Vagina (tissue), 2 donors: ENCODE measurements at places on chromosomes 16 and 17.

DNA sequence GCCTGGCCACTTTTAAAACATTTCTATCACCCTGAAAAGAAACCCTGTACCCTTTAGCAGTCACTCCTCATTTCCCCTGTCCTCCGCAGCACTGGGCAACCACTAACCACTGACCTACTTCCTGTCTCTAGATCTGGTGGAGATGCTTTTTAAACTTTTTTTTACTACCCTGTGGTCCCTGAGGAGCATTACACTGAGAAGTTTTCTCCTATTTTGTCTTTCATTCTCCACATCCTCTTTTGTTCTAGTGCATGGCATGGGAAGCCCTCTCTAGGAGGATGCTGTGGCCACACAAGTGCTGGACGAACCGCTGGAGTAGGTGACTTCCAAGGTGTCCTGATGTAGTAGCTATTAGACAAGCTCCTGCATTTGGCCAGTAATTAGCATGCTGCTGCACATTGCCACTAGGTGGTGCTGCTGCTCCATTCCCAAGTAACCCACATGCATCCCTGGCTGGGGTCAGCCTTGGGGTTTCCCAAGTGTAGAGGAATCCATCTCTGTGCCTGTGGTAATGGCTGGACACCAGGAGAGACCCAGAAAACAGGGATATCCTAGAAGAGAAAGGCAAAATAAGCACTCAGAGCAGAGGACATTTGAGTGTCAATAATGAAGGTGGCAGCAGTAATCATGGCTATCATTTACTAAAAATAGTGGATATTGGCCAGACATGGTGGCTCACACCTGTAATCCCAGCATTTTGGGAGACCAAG lies 143.8 kb upstream of the CRHR1 start:
- DNase-seq, result no peak

- no peak for DNase-seq
Measured at GRCh38 chr16:82788919-82789318, 162.2 kb downstream of the CDH13 start.

DNA sequence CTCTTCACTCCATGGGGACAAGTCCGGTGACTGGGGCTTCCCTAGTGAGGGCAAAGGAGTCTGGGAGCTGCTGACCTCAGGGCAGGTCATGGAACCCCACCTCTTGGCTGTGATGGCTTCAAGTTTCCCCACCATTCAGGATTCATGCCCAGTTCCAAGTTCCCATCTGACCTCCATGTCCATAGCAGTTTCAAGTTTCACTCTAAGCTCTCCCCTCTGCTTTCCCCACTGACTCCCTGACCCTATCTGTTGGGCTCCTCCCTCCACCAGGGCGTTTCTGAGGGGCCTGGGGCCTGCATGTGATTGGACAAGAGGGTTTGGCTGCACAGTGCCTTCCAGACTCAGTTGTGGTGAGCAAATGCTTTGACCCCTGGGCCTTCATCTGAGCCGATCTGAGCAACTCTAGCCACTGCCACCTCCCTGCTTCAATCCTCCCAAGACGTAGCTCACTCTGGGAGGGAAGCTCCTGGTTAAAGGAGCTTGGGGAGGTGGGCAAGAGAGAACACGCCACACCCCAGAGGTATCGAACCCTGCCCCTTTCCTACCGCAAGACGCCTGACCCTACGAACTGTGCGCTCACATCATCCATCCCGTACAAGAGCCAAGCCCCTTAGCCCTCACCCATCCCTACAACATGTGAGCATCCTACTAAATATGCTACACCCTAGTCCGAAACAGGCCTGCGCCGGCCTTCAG lies 8.3 kb downstream of the ZNF629 start:
- DNase-seq, result no peak

DNA sequence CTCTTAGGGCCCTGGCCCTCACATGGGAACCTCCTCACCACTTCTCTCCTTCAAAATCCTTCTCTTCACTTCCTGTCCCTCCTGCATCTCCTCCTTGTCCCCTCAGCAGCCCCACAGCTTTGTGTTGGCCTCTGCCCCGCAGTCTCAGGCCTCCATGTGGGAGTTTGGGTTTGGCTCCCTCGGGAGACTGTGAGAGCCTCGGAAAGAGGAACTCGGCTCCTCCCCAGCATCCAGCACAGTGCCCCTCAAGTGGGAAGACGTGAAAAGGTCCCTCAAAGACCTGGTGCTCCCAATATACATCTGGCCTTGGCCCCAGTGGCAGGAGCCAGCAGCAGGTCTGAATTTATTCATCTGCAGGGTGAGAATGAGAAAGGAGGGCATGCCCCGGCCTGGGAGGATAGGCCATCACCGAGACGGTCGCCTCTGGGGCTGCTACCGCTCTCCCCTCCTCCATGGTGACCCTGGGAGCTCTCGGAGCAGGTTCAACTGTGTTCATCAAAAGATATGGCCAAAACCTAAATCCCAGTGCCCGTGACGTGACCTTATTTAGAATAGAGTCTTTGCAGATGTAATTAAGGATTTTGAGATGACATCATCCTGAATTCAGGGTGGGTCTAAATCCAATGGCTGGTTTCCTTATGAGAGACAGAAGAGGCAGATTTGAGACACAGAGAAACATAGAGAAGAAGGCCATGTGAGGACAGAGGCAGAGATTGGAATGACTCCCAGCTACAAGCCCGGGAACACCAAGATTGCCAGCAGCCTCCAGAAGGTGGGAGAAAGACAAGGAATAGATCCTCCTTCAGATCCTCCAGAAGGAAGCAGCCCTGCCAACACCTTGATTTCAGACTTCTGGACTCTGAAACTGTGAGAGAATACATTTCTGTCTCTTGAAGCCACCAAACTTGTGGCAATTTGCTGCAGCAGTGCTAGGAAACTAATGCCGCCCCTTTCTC lies 135.1 kb downstream of the MRM1 start:
- DNase-seq, result no peak

DNA sequence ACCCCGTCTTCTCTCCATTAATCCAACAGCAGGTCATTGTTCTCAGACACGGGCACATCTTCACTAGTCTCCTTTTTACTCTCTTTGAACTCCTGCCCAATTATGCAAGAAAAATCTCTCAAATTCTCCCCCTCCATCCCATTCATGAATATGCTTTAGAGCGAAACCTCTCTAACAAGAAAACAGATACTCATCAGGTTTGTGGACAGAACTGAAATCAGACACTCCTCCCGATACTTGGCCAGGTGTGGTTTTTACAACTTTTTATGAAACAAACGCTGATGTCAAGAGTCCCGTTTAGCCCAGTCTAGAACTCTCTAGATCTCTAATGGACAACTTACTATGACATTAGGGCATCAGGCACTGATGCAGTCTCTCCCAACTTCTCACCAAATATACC lies 40.9 kb downstream of the PIK3R5 start:
- no peak for DNase-seq

DNA sequence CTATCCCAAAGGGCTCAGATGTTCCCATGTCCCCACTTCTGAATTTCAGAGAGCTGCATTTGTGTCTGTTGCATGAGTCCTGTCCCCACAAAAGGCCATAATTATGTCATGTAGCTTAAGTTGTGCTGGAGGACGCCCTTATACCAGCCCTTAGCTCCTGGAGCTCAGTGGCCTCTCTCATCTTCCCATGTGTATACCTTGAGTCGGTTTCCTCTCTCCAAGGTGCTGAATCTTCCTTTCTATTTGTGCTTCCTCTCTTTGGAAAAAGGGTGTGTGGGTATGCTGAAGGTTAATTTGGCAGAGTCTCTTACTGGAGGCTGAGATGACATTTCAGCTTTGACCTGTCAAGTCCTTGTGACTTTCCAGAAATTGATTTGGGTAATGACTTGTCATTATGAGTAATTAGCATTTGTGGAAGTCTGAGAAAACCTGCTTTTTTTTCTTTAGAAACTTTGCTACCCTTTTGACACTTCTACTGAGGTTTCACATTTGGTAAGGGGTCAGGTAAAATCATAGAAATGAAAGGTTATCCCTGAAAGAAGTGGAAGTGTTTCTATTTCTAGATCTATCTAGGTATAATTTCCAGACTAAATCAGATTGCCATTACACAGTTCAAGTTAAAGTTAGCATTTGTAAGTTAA lies 185.4 kb downstream of the ABCC12 start:
- DNase-seq, result peak; percentile 27

DNA sequence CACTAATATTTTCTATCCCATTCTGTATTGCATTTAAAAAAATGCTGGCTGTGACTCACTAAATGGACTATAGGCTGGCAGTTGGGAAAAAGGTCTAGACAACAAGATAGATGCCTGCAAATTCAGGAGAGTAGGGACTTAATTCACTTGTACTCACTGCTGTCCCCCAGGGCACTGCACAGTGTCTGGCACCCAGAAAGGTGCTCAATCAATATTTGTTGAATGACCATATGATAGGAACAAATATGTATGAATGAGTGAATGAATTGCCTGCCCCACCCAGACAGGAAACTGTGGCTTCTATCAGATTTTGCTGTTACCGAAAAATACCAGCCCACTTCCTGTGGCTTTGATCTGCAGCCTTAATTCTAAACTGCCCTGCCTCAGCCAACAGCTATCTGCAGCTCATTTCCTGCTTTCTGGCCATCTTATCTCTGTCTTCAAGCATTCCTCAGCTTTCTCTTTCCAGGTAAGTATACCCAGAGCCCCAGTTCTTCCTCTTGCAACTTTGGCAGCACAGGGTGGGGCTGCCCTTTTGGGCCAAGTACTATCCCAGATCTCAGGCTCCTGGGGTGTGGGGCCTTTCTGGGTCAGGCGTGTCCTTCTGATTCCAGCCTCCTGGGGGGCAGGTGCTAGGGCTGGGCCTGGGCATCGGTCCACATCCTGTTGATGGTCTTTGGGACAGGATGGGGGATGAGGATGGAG lies 15.3 kb upstream of the TNS4 start:
- DNase-seq, result no peak

- DNase-seq, result no peak
Measured at GRCh38 chr17:81395600-81396277, 482 bp downstream of the BAHCC1 start.

- DNase-seq, result no peak
Measured at GRCh38 chr16:48113001-48113400, 42.8 kb downstream of the ABCC12 start.

GRCh38 chr17:7328009-7328408 lies 1.1 kb downstream of the NEURL4 start:
- DNase-seq, result no peak

DNA sequence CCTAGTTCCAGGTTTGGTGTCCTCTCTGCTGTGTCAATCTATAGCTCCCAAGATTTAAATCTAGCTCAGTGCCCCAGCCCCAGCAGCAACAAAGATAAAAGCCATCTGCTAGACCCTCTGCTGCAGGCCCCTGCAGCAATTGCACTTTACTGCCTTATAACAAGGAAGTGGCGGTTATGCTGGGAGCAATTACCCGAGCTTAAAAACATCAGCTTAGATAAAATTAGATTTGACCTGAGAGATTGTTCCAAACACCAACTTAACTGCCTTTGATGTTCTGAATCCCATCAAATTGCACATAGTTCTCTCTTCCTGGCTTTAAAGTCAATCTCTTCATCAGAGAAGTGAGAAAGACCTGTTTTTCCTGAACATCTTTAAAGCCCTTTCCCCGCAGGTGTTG lies 62.4 kb upstream of the SHISA6 start:
- DNase-seq, result no peak

DNA sequence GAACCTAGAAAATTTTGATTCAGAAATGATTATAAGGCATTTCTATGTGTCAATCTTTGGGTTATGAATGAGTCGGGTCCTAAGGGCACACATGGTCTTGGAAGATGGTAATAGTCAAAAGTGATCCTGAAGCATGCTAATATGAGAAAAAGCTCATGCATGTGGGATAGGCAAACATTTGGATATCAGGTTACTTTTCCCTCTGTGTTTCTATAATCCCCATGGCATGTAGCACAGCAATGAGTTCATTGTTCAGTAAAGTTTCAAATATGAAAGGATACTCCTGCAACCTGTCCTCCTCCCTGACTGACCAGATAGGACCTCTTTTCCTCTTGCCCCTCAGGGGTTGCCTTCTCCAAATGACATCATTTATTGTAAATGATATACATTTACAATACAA lies 249.9 kb upstream of the MON1B start:
- no peak for DNase-seq

- DNase-seq, result no peak
Measured at GRCh38 chr16:52389045-52389444, 157.9 kb downstream of the TOX3 start.

- DNase-seq, result no peak
Measured at GRCh38 chr17:19830061-19830460, 37.7 kb downstream of the ULK2 start.

GRCh38 chr16:23333831-23334456 lies 31.8 kb downstream of the SCNN1B start:
- no peak for DNase-seq

DNA sequence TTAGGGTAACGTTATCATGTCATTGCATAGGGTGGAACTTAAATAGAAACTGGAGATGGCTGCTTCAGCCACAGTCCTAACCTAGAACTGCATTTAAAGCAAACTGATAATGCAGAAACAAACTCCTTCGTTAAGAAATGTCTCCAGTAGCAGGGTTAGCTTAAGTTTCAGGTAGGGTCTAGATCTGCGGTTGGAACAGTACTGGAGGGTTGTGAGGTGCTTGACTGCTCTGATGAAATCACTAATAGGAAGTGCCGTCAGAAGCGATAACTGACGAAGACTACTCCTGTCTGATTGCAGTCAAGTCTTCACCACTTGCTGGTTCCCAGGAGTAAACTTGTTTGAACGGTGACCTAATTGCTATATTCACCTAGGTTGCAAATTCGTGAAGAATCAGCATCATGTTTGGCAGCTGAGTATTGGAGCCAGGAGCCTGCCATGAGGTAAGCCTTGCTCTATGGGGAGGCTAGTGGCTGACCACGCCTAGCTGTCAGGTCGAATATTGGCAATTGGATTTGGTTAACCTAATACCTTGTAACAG lies 24.5 kb downstream of the TRPV2 start:
- DNase-seq, result no peak

DNA sequence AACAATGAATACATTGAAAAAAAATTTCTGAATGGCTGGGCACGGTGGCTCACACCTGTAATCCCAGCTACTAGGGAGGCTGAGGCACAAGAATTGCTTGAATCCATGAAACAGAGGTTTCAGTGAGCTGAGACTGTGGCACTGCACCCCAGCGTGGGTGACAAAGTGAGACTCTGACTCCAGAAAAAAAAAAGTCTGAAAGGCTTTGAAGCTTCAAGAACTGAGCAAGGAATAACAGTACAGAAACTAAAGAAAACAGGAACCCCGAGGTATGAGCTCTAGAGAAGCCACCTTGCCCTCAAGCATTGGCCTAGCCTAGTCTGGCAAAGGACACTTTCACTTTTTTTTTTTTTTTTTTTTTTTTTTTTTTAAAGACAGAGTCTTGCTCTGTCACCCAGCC lies 45.0 kb downstream of the TEX2 start:
- DNase-seq, result no peak

DNA sequence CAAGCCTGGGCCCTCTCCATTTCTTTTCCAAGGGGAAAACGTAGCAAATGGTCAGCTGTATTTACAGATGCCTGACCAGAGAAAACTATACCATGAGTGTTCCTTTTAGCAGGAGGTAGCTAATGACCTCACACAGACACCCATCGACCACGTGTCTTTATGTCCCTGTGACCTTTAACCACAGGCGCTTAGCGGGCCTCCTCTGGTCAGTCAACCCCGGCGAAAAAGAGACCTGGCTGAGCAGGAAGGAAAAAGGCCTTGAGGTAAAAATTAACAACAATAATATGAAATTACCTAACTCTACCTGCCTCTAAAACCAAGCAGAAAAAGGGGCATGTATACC lies 9.1 kb downstream of the NUDT16L1 start:
- no peak for DNase-seq
